ENCODE measurements at places on chromosomes 7 and 10.

DNA sequence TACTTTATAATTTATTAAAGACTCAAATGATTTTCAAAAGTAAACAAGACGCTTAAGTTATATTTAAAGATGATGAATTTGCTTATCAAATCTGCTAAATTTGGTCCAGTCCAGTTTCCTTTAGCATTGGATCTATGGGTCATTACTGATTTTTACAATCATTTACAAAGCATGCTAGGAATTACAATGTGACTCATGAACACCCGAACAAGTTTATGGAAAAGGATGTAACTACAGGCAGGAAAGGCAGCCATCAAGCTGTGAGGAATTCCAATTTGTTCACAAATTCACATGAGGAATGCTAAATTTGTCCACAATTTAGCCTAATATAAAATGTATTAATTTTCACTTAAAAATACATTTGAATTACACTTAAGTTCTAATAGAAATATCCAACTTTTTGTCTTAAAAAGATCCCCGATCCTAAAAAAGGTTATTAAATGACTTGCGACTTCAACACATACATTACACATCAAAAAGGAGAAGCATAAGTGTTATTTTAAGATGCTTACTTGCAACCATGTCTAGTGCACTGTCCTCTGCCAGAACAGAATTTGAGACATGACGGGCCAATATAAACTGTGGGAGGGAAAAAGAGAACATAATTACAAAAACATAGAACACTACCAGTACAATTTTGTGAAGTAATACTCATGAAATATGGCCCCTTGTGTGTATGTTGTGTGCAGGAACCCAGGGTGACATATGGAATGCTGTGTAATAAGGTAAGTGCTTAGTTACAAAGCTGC is 194.2 kb upstream of the SLC26A5 start:
- DNase-seq, result no peak

DNA sequence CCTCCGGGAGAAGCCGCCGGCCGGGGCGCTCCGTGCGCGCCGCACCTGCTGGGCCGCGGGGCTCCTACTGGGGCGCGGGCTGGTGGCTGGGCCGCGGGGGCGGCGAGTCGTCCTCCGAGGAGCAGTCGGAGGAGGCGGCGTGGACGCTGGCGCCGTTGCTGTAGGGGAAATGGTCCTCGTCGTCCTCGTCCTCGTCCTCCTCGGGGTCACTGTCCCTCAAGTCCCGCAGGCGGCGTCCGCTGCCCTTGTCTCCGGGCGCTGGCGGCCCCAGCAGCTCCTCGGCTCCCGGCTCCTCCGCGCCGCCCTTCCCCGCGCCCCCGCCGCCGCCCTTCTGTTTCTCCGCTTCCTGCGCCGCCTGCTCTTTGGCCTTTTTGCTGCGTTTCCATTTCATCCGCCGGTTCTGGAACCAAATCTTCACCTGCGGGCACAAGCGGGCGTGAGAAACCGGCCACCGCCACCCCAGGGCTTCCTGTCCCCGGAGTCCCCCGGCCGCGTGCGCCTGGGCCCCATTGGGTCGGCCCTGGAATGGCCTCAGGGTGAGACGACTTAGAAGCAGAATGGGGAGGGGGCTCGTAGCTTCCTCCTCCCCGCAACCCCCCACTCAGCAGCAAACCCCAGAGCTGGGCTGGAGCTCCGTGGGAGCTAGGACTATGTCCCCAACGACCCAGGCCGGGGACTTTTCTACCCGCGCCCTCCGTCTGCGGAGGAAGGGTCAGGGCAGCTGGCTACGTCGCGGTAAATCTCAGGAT is 4.8 kb downstream of the MNX1 start:
- DNase-seq, result no peak

DNA sequence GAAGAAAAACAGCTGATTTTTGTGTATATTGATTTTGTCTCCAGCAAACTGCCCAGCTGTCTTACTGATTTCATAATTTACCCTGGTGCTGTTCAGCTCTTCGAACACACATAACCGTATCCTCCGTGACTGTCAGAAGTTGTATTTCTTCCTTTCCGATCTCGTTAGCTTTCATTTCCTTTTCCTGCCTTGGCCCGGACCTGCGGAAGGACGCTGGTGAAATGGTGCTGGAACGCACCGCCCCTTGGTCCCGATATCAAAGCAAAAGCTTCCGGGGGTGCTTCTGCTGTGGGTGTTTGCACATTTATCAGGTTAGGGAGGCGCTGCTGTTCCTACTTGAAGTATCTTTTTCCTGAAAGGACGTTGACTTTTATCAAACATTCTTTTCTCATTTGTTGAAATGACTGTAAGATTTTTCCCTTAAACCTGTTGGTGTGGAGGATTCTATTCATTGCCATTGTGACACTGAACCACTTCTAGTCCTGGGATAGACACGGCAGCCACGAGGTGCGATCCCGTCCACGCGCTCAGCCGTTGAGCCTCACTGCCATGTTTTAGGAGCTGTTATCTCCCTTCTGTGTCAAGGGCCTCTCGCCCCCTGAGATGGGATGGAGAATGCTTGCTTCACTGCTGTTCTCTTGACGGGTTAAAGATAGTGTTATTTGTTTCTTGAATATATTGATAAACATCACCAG is 72.6 kb downstream of the FOXL3 start:
- DNase-seq, result no peak

DNA sequence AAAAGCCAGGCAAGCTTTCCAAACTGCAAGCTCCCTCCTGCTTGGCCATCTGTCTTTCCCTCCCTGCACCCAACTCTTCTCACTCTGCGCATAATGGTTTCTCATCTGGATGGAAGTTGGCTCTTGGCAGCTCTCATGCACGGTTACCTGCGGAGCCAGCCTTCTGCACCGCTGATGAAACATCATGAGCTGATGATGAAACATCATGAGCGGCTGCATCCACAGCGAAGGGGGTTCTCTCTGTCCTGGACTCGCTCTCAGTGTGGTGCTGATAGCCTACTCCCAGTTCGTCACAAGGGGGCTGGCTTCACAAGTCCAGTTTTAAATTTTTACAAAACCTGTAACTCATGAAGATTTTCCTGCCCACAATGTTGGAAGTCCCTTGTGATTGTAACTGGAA is 457.5 kb downstream of the ACTR3B start:
- DNase-seq, result no peak

- DNase-seq, result no peak
Measured at GRCh38 chr10:131767716-131768115, 133.1 kb upstream of the PPP2R2D start.

- no peak for DNase-seq
Measured at GRCh38 chr10:55233505-55233904, 432.5 kb upstream of the PCDH15 start.

DNA sequence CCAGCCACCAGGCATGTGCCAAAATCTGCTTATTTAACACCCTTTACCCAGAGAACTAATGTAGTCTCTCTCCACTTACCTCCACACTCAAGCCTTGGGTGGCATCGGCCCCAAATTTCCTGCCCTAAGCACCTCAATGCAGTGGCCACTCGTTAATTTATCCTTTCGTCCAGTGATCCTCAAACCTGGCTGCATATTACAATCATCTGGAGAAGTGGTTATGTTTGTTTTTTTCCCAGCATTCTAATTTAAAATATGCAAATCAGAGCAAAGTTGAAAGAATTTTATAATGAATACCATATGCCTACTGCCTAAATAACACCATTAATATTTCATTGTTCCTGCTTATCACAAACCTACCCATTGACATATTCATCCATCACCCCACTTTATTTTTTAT is 25.7 kb downstream of the CREB3L2 start:
- DNase-seq, result no peak

DNA sequence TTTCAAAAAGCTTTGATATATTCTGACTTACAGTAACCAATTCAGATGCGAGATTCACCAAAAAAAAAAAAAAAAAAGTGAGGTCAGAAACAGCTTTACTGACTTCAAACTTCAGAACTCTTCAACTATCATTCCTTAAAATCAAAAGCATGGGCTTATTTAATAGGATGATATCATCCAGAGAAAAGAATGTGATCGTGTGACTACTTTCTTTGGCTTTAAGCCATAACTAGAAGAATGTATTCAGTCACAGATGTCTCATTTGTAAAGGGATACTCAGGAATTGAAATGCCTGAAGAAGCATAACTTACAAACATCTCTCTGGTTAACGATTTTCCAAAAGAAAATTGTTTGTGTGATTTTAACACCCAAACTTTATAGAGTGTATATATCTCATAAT is 11.5 kb downstream of the TPK1 start:
- no peak for DNase-seq

DNA sequence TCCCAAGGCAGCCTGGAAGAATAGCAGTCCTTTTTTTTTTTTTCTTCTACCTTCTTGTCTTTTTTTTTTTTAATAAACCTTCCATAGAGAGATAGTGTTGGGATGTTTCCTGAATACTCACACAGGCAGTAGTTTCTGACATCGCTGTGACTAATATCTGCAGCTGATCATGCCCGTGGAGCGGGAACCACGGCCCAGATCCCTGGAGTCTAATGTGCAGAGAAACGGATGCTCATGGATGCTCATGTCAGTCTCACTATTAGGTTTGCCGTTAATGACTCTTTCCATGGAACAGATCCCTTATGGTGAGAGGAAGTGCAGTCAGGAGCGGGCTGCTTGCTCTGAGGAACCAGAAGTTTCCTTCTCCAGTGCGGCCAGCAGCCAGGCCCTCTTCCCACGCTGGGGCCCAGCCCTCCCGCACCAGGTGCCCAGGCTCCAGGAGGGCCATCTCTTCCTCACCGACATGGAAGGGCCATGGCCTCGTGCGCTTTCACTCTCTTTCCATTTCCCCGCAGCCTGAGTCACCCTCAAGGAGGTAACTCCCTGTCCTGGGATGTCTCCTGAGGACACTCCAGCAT is 132.5 kb downstream of the WDR37 start:
- DNase-seq, result no peak

DNA sequence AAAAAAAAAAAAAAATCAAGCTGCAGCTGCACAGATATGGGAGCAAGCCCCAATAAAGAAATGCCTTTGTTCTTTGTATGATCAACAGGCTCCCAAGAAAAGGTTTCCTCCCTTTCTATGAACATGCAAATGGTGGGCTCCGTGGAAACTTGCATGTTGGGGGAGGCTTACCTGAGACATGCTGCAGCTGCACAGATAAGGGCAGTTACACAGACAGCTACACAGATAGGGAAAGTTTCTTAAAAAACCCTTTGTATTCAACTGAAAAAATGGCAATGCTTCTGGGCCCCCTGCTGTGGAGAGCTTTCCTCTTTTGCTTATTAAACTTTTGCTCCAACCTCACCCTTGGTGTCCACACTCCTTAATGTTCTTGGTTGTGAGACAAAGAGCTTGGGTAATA is 29.8 kb upstream of the ZNF746 start:
- no peak for DNase-seq

GRCh38 chr7:47520406-47520805 is 61.5 kb downstream of the TNS3 start:
- no peak for DNase-seq

GRCh38 chr7:77309714-77310220 is 106.4 kb downstream of the GSAP start:
- DNase-seq, result no peak

DNA sequence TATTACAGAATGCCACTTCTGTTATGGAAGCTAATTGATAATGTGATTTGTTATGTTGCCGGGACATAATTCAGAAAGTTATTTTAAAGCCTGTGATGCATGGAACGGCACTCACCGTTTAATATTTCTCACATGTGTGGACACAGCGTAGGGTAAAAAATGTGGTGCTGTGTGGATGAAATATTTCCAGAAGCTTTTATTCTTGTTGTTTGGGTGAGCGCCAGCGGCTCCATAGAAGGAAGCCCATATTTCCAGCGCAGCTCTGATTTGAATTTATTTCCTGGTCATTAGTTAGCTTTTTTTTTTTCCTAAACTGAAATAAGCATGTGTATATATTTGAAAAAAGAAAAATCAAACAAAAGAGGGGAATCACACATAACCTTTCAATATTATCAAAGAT is 20.2 kb upstream of the NKX6-2 start:
- DNase-seq, result no peak

- DNase-seq, result no peak
Measured at GRCh38 chr10:75782463-75783248, 351.2 kb downstream of the LRMDA start.

- no peak for DNase-seq
Measured at GRCh38 chr7:132771301-132771730, 195.0 kb upstream of the PLXNA4 start.

- no peak for DNase-seq
Measured at GRCh38 chr10:17427666-17428350, 26.6 kb downstream of the ST8SIA6 start.

- DNase-seq, result no peak
Measured at GRCh38 chr7:121608785-121609184, 212.7 kb upstream of the FAM3C start.

- DNase-seq, result no peak
Measured at GRCh38 chr10:86904600-86904999, 52.8 kb downstream of the MMRN2 start.

DNA sequence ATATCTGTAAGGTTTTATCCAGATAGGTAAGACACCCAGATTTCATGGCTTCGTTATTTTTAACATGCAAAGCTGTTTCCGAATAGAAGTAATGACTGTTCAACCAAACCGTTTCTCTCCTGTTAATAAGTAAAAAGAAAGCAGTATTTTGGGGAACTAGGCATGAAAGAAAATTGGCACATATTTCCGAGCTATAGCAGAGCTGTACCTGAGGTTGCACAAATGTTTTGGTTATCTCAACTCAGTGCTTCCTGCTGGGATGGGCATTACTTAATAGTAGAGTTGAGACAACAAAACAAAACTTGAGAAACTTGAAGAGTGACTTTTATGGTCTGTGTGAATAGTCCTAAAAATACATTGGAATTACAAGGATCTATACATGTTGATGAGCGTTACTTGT is 564.3 kb upstream of the SORCS1 start:
- no peak for DNase-seq

- DNase-seq, result no peak
Measured at GRCh38 chr10:93745408-93746065, 12.2 kb upstream of the LGI1 start.

- no peak for DNase-seq
Measured at GRCh38 chr10:101452593-101452992, 98.6 kb downstream of the BTRC start.

DNA sequence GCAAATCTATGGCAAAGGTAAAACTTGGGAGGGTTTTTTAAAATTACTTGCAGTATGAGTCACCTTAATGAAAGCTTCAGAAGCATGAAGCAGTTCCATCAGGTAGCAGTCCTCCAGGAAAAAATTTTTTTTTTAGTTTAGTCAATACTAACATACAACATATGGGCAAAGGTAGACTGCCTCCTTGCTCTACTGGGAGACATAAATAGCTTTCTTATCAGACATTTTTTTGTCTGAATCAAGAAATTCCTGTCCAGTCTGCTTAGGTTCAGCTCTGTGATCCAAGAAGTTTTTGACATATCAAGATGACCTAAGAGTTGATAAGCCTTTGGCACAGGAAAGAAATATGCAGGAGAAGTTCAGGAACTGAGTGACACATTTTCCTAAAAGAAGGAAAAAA is 171.5 kb upstream of the TCF7L2 start:
- DNase-seq, result no peak

- no peak for DNase-seq
Measured at GRCh38 chr7:66558660-66559465, 69.8 kb upstream of the KCTD7 start.

All from heart right ventricle (tissue), 16 donors.